Mesothelial cell of epicardium (in vitro differentiated cells): ENCODE measurements at places on chromosomes 7 and 10. TPM values are rescaled to one million over a fixed set of nuclear protein-coding genes. Genes with fewer than 3 reads are reported as not detected.
A peak's percentile ranks its signal among the peaks of the same experiment; 100 is the strongest.

DNA sequence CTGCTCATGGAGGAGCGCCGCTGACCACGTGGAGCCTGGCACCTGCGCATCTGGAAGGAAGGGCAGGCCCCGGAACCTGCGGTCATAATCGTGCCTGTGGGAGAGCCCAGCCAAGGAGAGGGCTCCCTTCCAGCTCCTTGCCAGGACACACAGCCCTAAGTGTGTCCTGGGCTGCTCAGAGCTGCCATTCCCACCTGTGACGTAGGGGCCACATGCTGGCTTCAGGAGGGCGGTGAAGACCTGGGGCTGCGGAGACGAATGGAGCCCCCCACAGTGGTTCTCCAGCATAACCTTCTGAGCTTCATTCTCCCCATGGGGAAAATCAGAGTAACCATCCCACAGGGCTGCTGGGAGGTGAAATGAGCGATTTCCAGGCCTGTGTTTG is 127.6 kb upstream of the CHST15 start:
- peak overlapping the region; percentile 93 for H3K27ac ChIP-seq
- H3K4me3 ChIP-seq, result no peak overlapping the region
- H3K27me3 ChIP-seq, result peaks cover 24% of the 10 kb centered on the region
- peaks cover 30% of the 10 kb centered on the region for H3K4me1 ChIP-seq
- H3K36me3 ChIP-seq, result no peaks in the 10 kb centered on the region
- no peak for DNase-seq

GRCh38 chr10:62527019-62527827 is 153.1 kb downstream of the ZNF365 start:
- DNase-seq, result no peak
- H3K27me3 ChIP-seq, result peaks cover 3% of the 10 kb centered on the region
- H3K4me1 ChIP-seq, result no peaks in the 10 kb centered on the region
- no peak overlapping the region for H3K27ac ChIP-seq
- H3K4me3 ChIP-seq, result no peak overlapping the region

- no peak overlapping the region for H3K27ac ChIP-seq
- peaks cover 3% of the 10 kb centered on the region for H3K27me3 ChIP-seq
- peaks cover 22% of the 10 kb centered on the region for H3K4me1 ChIP-seq
- H3K4me3 ChIP-seq, result peak overlapping the region; percentile 70
- peak; percentile 66 for DNase-seq
- H3K36me3 ChIP-seq, result no peaks in the 10 kb centered on the region
These were observed 155.5 kb upstream of the LYZL2 start for GRCh38 chr10:30784897-30785605.

GRCh38 chr10:132111871-132112341 is 46.2 kb downstream of the JAKMIP3 start:
- peak; percentile 12 for DNase-seq
- peaks cover 21% of the 10 kb centered on the region for H3K27me3 ChIP-seq
- no peaks in the 10 kb centered on the region for H3K4me1 ChIP-seq

Gene CTAGE6
- total RNA-seq, result 0.14 to 0.36 TPM in 2 of 3 replicates, not detected in the other
